ENCODE measurements at places on chromosomes 11 and 22.
A peak's percentile ranks its signal among the peaks of the same experiment; 100 is the strongest.

DNA sequence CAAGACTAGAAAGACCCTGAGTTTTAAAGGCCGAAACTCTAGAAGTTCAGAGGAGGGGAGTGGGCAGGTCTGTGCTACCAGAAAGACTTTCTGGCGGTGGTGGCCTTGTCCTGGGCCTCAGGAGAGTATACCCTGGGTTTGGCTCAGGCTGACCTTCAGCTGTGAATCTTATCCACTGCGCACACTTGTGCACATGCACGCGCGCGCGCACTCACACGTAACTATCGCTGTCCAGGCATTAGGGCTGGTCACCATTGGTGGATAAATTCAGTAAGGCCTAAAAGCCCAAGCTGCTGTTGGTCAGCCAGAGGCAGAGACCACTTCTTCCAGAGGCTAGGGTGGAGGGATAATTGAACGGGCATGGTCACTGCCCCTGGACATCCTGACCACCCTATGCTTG lies 25.1 kb downstream of the ARHGEF17 start:
- DNase-seq: no peak

- no peak for DNase-seq
These were observed 1080.8 kb downstream of the BRD1 start for GRCh38 chr22:48746789-48747425.

- no peak for DNase-seq
These were observed 235.3 kb downstream of the CSNK2A3 start for GRCh38 chr11:11117730-11118129.

GRCh38 chr11:126293726-126294125 lies 10.1 kb upstream of the DCPS start:
- no peak for DNase-seq

DNA sequence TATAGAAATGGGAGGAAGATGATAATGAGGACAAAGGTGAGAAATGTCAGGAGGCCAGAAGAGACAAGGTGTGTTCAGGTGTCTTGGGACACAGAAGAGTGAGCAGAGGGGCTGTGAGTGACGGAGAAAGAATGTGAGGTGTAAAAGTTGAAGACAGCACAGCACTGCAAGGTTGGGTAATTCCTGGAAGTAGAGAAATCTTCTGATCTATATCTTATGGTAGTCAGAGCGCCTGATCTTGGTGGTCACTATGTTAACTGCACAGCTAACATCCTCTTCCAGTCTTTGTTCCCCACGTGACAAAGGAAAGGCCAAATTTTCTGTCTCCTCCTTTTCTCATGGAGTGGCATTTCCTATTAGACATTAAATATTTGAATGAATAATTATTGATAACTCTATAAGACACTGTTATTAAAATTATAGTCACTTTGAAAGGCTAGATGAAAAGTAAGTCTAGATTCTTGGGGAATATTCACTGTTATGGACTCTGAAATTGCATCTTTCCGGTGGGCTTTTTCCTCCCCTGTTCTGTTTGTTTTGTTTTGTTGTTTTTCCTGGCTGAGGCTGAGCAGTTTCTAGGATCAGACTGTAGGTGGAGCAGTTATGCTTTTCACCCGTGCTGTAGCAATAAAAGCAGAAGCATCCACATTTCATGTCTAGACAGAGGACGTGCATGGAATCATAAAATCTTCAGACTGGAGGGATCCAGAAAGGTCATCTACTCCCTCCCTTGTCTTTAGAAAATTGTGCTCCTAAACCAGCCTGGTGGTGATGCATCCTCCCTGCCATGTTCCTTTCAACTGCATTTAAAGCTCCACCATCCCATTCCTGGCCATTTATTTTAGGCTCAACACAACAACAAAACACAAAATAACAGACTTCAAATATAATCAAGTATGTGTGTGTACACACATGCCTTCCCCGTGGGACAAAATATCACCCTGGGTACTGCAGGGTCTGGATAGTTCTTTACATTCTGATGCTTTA lies 26.6 kb downstream of the SC5D start:
- DNase-seq: peak; percentile 35

DNA sequence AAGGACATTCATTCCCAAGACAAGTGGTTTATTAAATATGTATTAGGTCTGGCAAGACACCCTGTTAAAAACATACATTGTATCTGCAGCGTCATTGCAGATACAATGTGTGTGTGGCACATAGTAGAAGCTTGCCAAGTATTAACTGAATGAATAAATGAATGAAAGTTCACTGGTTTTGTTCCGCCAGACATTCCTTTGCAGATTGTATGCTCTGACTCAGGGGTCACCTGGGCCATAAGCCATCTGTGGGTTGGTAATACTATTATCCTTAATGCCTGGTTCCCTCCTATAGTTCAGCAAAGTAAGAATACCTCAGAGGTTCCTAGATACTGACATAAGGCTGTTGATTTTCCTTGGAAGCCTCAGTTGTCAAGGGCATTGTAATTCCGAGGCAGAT lies 377.3 kb upstream of the CCDC90B start:
- no peak for DNase-seq

GRCh38 chr11:123231256-123231655 lies 36.2 kb upstream of the CLMP start:
- no peak for DNase-seq

DNA sequence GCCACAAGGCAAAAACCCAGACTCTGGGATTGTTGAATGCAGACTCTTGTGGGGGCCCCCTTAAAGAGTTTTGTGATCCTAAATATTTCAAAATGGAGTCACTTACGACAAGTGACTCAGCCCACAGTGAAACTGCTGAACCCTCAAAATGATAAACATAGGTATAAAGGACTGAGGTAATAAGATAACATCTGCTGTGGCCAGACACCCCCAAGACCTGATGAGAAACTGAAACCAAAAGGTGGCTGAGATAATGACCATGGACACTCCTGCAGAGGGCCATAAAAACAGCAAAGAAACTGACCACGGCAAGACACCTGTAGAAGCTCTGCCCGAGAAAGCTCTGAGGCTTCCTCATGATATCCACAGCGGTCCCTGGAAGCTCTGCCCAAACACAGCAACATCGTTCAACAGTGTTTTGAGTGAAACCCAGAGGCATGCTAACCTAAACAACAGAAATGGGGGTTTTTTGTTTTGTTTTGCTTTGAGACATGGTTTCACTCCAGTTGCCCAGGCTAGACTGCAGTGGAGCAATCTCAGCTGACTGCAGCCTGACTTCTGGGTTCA lies 1.6 kb upstream of the PLAAT4 start:
- no peak for DNase-seq

DNA sequence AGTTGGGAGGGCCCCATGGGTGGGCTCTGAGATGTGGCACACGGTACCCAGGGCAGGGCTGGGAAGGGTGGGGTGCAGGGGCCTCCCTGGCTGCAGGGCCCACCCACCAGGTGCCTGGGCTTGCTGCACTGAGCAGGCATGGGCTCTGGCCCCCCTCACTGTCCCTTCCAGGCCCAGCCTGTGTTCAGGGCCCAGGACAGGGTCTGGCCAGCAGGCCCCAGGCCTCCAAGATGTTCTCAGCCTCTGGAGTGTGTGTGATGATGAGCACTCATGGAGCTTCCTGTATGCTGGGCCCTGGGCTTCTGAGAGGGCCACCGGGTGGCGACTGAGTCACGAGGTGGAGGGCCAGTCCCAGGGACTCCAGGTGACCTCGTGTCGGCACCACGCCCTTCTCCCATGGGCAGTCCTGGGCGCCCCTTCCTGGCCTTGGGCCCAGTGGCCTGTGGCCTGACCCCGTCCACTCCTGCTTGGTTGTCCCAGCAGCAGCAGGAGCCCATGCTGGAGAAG lies 55.9 kb upstream of the CCDC188 start:
- no peak for DNase-seq

DNA sequence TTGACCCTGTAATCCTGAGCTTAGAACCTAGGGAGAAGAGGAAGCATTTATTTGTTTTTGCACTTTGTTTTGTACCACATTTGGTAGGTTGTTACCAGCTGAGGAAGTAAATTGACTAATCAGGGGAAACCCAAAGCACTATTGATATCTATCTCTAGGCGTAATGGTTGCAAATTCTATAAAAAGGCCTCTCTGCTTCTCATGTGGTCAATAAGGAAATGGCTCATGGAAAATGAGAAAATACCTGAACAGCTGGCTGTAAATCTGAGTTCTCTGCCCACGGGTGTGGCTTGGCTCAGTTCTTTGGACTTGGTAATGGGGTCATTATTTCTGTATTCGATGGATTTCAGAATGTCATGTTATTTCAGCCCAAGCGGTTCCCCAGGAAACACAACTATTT lies 42.4 kb downstream of the BARX2 start:
- DNase-seq: no peak

- DNase-seq: no peak
These were observed 64.0 kb downstream of the GRK3 start for GRCh38 chr22:25628494-25628893.

DNA sequence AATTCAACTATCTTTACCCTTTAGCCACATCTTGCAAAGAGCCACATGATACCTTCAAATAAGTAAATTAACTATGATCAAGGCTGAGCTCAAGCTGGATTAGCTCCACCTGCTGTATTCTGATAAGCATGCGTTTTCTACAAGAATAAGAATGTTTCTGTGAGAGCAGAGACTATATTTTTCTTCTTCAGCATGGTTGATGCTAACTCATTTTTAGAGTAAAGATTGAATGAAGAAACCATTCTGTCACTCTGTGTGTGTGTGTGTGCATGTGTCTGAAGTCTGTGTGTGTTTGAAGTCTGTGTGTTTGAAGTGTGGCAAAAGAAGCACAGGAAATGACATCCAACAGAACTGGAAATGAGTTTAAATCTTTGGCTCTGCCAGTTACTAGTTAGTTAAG lies 12.0 kb upstream of the LAYN start:
- no peak for DNase-seq

GRCh38 chr11:1337647-1338007 lies 28.2 kb upstream of the TOLLIP start:
- no peak for DNase-seq

DNA sequence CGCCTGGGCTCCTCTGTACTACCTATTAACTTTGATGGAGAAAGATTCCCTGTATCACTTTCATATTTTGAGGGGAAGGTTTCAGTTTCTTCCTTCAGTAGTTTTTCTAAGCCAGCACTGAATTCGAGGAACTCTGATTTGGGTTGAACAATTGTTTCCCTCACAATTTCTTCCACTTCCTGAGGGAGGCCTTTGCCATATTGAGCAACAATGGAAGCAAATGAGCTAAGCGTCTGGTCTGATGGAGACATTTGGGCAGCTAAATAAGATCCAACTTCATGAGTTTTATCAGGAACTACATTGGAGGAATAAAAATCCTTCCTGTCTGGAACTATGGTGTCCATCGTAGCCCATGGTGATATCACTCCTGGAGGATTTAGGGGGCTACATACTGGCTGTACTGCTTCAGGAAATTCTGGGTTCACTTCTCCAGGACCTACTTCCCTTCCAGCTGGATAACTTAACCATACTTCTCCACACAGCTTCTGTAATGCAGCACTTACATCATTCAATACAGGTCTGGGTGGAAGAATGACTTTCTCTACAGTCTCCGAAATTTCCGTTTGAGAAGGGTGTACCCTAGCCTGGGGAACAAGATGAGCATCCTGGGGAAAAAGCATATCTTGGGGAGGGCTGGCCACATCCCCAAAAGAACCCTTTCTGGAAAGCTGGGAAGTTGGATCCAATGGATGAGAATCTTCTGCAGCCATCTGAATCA lies 38.9 kb upstream of the CCDC89 start:
- peak; percentile 5 for DNase-seq

GRCh38 chr22:37566903-37567798 lies 6.9 kb downstream of the CDC42EP1 start:
- DNase-seq: peak; percentile 71

DNA sequence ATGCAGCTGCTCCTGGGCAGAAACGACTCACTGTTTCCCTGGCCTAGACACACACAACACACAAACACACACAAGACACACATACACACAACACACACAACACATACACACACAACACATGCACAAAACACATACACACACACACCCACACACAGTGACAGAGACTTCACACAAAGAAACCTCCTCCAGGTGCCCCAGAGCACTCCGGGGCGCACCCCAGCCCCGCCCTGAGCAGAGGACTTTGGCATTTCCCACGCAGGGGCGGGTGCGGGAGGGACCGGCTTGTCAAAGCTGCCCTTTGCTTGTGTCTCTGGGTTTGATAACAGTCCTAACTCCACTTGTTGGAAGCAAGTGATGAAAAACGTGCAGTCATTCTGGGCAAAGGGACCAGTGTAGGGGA lies 6.5 kb downstream of the APOBEC3A start:
- DNase-seq: no peak

- DNase-seq: no peak
These were observed 79.7 kb downstream of the BUD13 start for GRCh38 chr11:116693102-116693570.

DNA sequence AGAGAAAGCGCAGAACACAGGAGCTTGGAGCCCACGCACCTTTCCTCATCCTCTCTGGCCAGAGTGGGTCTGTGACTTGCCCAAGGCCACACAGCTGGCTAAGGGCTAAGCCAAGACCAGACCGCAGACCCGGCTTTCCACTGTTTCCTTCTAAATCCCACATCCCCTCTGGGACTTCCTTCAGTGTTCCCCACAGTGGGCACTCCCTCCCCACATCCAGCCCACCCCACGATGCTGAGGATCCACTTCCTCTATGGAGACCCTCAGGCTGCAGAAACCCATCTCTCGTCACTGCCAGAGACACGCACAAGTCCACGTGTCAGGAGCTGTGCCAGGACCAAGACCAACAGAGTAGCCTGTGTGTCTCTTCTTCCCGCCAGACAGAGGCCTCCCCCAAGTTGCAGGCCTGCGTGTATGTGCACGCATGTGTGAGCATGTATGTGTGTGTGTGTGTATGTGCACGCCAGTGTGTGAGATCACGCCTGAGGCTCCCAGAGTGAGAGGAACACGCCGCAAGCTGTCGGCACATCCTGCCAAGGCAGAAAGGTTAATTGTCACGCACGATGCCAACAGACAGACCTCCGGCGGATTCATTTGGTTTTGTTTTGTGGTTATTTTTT lies 21.6 kb downstream of the PDGFB start:
- DNase-seq: no peak

DNA sequence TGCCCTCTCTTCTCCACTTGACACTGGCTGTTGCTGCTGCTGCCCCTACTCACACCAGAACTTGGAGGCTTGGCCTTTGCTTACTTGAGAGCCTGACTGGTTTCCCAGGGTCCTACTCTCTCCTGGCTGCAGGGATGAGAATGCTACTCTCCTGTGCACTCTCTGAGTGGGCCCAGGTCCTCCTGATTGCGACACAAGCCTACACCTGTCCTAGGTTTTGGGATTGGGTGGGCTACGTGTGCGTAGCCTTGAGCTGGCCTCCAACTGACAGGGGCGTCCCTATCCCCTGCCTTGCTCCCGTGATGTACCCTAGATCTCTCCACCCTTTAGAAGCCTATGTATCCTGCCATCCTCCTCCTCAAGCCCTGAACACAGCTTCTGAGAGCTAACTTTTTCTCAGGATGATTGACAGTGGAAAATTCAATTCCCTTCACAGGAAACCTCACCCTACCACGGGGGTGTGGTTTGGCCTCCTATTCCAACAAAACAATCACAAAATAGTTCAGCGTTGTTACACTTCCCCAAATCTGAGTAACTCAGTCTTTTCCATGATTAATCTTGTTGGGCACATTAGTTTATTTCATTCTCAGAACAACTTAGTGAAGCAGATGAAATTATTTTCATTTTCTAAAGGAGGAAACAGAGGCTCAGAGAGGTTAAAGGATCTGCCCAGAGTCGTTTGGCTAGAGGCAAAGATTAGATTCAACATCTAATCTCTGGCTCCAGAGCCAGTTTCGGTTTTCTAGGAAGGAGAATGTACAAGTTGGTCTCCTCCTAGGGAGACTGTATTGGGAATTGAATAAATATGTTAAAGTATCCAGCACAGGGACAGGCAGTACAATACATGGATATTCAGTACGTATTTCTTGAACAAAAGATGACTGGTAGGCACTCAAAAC lies 17.6 kb upstream of the AMOTL1 start:
- DNase-seq: no peak
